NCI-H345 (cell line): ENCODE measurements at places on chromosomes 3 and 15.

GRCh38 chr3:66259566-66260255 is 38.9 kb downstream of the SLC25A26 start:
- no peak for DNase-seq

- no peak for DNase-seq
Observed at GRCh38 chr3:139292711-139293664, 50.8 kb upstream of the MRPS22 start.

GRCh38 chr3:57928511-57928910 is 79.7 kb upstream of the FLNB start:
- no peak for DNase-seq

- DNase-seq, result peak; percentile 19
Observed at GRCh38 chr3:148379763-148380382, 317.8 kb upstream of the AGTR1 start.

- peak; percentile 75 for DNase-seq
Observed at GRCh38 chr15:64464276-64465005, 4.1 kb downstream of the ZNF609 start.

- no peak for DNase-seq
Observed at GRCh38 chr3:37228749-37229148, 54.4 kb upstream of the LRRFIP2 start.

- DNase-seq, result no peak
Observed at GRCh38 chr3:72343078-72343477, 505.2 kb downstream of the SHQ1 start.

- no peak for DNase-seq
Observed at GRCh38 chr3:126746395-126747177, 42.5 kb downstream of the CHCHD6 start.

DNA sequence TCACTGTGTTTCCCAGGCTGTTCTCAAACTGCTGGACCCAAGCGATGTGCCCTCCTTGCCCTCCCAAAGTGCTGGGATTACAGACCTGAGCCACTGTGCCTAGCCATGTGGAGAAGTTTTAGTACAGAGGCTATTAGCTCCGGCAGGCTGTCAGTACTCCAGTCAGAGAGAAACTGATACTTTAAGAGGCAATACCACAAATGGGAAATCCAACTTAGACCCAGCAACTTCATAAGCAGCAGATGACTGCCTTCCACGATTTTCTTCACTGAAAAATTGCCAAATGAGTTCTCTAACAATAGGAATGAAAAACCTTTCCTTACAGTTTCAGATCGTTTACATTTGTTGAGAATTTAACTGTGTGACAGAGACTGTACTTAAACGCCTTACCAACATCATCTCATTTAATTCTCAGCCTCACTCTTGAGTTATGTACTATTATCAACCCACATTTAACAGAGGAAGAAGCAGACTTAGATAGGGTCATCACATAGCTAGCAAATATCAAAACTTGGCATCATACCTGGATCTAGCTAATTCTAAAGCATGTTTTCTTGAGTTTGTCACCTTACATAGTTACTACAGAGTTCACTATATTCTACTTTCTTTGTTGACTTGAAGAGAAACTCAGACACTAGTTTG is 127.4 kb downstream of the TCF12 start:
- no peak for DNase-seq

DNA sequence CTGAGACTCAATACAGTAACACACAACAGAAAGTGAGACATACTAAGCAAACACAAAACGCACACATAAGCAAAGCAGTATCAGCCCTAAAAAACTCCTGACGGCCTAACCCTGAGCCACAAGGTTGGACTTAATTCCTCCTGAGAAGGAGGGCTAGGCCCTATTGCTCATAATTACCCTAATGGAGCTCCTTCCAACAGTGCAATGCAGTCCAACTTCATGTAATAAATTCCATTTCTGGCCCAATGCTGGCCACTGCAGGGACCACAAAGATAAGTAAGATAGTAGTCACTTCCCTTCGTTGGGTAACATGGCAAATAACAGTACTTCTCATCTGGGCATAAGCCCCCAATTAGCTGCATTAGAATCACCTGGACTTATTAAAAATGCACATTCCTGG is 4.2 kb downstream of the VPS39 start:
- no peak for DNase-seq

GRCh38 chr3:111619833-111620232 is 24.7 kb upstream of the ZBED2 start:
- no peak for DNase-seq

DNA sequence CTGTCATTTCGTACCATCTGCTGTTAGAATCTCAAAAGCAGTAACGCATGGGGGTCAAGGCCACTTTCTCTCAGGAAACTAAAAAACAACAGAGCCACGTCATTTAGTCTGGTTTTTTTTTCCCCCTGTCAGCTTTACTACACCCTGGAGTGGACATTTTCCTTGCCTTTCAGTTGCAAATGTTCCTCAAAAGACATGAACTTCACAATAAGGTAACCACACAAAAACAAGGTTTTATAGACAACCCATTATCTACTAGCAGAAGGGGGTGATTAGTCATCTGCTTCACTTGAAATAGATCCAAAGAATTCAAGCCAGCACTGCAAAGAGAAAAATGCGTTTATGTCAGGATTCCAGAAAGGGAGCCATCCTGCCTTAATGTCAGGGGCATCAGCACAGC is 171.8 kb upstream of the CDIN1 start:
- DNase-seq, result no peak

DNA sequence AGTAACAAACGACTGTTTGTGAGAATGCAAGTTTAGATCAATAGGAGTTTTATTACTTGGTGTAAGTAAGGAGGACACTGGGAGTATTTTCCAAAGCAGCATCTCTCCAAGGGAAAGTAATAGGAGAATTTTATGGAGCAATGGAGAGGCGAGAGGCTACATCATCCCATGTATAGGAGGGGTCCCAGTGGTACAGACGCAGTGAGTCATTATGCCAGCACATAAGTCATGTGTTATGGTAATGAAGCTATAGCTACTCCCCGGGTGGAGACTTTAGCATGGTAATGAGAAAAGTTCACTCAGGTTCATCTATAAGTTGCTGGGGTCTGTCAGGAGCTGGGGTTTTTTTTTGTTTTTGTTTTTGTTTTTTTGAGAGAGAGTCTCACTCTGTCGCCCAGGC is 29.5 kb upstream of the ZNF445 start:
- DNase-seq, result no peak

- DNase-seq, result no peak
Observed at GRCh38 chr3:114508976-114509375, 215.1 kb downstream of the TIGIT start.

DNA sequence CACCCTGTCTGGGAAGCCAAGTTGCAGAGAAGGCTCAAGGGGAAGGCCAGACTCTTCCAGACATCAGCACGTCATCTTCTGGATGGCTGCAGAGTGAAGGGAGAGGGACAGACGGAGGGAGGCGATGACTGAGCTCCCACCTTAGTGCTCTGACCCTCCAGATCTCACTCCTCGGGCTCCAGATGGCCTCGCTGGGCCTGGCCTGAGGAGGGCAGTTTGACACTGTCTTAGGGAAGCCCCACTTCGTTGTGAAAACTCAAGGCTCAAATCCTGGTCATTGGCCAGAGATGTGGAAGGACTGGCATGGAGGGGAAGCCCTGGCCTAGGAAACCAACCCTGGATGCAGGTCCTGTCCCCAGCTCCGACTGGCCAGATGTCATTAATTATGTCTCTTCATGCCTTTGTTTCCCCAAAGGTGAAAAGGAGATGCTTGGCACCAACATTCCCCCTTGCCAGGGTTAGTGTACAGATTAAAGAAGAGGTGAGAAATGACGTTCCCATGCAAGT is 70.4 kb downstream of the ADCY5 start:
- DNase-seq, result no peak

GRCh38 chr3:19901337-19901736 is 32.7 kb downstream of the EFHB start:
- no peak for DNase-seq
